Left lobe of liver (tissue), 2 donors: ENCODE measurements at places on chromosomes 1 and 21. TPM values are rescaled to one million over a fixed set of nuclear protein-coding genes. Genes with fewer than 3 reads are reported as not detected.

The KLF17 gene
- total RNA-seq, result not detected

The MASP2 gene
- total RNA-seq, result 206 TPM

The LGR6 gene
- 1.4 TPM for total RNA-seq

The JAM2 gene
- total RNA-seq, result 1.8 TPM

The WNT3A gene
- not detected for total RNA-seq

The GJA8 gene
- total RNA-seq, result not detected

The DCST1 gene
- total RNA-seq, result 0.13 TPM

The OR2L2 gene
- total RNA-seq, result 0.05 TPM

The OR10J5 gene
- total RNA-seq, result 0.38 TPM

The CENPS gene
- 9.7 TPM for total RNA-seq

The SKI gene
- 38.8 TPM for total RNA-seq

The TNFAIP8L2 gene
- 0.96 TPM for total RNA-seq

The ZNF684 gene
- 4.8 TPM for total RNA-seq

The OR14K1 gene
- not detected for total RNA-seq

The PROX1 gene
- total RNA-seq, result 173 TPM

The TRIM45 gene
- total RNA-seq, result 0.73 TPM

The ZNF648 gene
- 0.81 TPM for total RNA-seq

The RBP7 gene
- total RNA-seq, result 2.5 TPM

The TTLL7 gene
- total RNA-seq, result 7.5 TPM

The MEAF6 gene
- total RNA-seq, result 16.0 TPM

The PRSS38 gene
- total RNA-seq, result not detected

The TRAF3IP3 gene
- total RNA-seq, result 1.4 TPM

The KCNN3 gene
- total RNA-seq, result 0.23 TPM

The CLDN17 gene
- not detected for total RNA-seq
